ENCODE measurements at places on chromosomes 3 and 15. TPM values are rescaled to one million over a fixed set of nuclear protein-coding genes. Genes with fewer than 3 reads are reported as not detected.

The MASP1 gene
- total RNA-seq = 59.7 TPM

The ARHGAP31 gene
- 35.7 TPM for total RNA-seq

The SPINK8 gene
- not detected for total RNA-seq

The SI gene
- total RNA-seq = not detected

The ITGA11 gene
- total RNA-seq = 9.3 TPM

The ALDH1L1 gene
- total RNA-seq = 26.8 TPM

The JMJD7 gene
- total RNA-seq = 16.3 TPM

The TTC21A gene
- 3.0 TPM for total RNA-seq

The GP9 gene
- 0.27 TPM for total RNA-seq

The FRMD5 gene
- total RNA-seq = 69.1 TPM

The TEX55 gene
- not detected for total RNA-seq

The WDR49 gene
- 3.4 TPM for total RNA-seq

The SYNPR gene
- total RNA-seq = 0.46 TPM

The FAM81A gene
- 1.8 TPM for total RNA-seq

The NMNAT3 gene
- 9.7 TPM for total RNA-seq

The USP50 gene
- total RNA-seq = 1.5 TPM

The OR5K2 gene
- not detected for total RNA-seq

The VIPR1 gene
- total RNA-seq = 0.89 TPM

The XYLB gene
- total RNA-seq = 0.46 TPM

The CHRFAM7A gene
- total RNA-seq = 3.8 TPM

The HDDC3 gene
- 11.8 TPM for total RNA-seq

The GPR149 gene
- total RNA-seq = not detected

The CCPG1 gene
- total RNA-seq = 83.3 TPM

The EFCAB12 gene
- 0.16 TPM for total RNA-seq

The LAMB2 gene
- 788 TPM for total RNA-seq

The DUOXA2 gene
- total RNA-seq = not detected

The FSTL1 gene
- 140 TPM for total RNA-seq

The TAGLN3 gene
- 0.46 TPM for total RNA-seq

The ISLR gene
- 16.2 TPM for total RNA-seq

The CHST13 gene
- 0.16 TPM for total RNA-seq

The SNX22 gene
- total RNA-seq = 1.5 TPM

The FGF7 gene
- 7.2 TPM for total RNA-seq

The C3orf33 gene
- total RNA-seq = 7.2 TPM

The GPR62 gene
- 0.16 TPM for total RNA-seq

The OSTN gene
- total RNA-seq = 0.48 TPM

The NTRK3 gene
- 3.7 TPM for total RNA-seq

The RAB6B gene
- total RNA-seq = 42.4 TPM

The SUSD5 gene
- total RNA-seq = 0.78 TPM

The NAALADL2 gene
- 10.4 TPM for total RNA-seq

The UCN2 gene
- total RNA-seq = 0.48 TPM

The IL5RA gene
- total RNA-seq = 0.40 TPM

The GPR171 gene
- 0.32 TPM for total RNA-seq

The CCR3 gene
- not detected for total RNA-seq

The DPPA2 gene
- not detected for total RNA-seq

The SMAD6 gene
- 50.2 TPM for total RNA-seq

The SLC12A8 gene
- 0.51 TPM for total RNA-seq

The MST1R gene
- 1.2 TPM for total RNA-seq

The LRTM1 gene
- not detected for total RNA-seq

The CRABP1 gene
- not detected for total RNA-seq

The LRRIQ4 gene
- not detected for total RNA-seq

The POTEB gene
- not detected for total RNA-seq
